ENCODE measurements at places on chromosomes 1 and 21.

DNA sequence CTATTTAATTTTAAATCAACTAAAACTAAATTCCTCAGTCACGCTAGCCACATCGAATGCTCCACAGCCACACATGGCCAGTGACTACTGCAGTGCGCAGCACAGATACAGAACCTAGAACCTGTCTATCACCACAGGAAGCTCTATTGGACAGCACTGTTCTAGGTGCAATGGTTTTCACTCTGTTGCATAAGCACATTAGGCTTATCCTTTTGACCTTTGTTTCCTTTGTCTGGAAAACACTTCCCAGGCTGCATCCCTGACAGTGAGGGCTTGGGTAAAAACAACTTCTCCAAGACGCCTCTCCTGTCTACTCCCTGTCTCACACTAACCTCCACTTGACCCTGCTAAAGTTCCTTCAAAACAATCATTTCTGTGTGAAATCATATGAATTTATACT, 33.6 kb upstream of the RAP1GAP start:
- DNase-seq: no peak

DNA sequence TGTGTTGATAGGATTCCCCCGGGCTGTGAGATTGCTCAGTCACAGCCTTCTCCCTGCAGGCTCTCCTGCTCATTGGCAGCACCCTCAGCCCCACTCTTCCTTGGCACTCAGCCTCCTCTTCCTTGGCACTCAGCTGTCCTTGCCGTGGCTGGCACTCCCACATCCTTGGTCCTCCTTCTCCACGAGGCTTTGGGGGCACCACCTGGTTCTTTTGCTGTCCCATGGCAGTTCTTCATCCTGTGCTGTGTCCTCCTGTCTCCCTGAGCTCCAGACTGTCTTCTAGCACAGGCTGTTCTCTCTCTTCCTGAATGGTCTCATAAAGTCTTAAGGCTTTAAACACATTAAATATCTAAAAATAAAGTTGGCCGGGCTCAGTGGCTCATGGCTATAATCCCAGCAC, 27.0 kb downstream of the PKNOX1 start:
- DNase-seq: no peak

DNA sequence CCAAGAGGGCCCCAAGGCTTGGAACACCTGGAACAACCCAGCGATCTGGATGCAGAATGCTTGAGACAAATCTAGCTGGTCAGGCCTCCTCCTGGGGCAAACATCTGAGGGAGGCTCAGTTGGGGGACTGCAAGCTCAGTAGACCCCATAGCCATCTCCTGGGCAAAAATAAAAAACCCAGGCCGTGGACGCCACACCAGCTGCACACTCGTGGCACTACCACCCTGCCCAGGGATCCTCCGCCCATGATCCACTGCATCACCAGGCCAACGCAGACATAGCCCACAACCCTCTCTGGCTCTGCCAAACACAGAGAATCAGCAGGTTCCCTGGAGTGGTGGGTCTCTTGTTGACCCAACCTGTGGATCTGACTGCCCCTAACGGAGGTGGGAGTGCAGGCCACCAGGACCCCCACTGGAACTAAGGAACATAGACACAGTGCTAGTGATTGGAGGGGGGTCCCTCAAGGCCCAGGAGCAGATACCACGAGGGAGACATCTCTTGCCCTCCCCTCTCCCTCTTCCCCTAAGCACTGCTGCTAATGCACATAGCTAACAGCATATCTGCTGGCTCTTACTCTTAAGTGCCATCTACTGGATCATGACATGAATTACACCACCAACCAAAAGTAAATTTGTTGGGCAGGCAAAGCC, 147.2 kb downstream of the CHD1L start:
- DNase-seq: peak; percentile 17

GRCh38 chr1:221756830-221757551, 15.1 kb upstream of the DUSP10 start:
- DNase-seq: no peak

GRCh38 chr1:60880202-60880601, 202.2 kb upstream of the NFIA start:
- no peak for DNase-seq

DNA sequence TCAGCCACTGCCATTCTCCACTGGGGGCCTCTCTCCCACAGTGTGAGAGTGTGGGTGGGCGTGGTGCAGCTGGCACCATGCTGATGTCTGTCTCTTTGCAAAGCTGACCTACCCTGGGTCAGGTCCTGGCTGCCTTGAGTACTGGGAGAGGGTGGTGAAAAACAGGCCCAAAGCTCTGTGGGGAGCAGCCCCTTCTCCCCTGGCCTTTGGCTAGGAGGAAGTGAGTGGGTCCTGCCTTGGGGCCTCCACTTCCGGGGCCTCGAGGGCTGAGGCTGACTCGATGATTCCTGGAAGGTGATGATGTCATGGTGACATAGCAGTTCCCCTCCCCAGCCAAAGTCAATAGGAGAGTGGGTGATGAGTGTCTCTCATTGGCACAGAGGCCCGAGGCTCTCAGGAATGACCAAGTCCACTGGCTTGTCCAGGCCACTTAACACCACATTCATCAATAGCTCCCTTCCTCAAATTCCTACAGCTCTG, 53.0 kb downstream of the IER5 start:
- DNase-seq: no peak

DNA sequence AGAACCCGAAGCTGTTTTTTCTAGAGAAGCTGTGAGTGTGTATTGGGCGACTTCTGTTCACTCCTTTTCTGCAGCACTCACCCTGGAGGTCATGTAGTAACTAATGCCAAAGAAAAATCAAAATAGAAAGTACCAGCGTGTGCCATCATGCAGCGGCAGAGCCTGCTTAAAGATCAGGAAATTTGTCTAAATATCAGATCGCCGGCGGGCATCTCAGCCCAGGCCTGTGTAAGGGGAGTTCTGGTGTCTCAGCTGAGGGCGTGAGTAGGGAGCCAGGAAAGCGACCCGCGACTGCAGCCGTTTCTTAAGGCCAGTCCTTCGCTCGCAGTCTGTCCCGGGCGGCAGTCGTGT, 768 bp downstream of the EDARADD start:
- DNase-seq: no peak
